ENCODE measurements at places on chromosomes 5 and 9. TPM values are rescaled to one million over a fixed set of nuclear protein-coding genes. Genes with fewer than 3 reads are reported as not detected.

TAF1L gene
- under 0.01 TPM for total RNA-seq

PTAR1 gene
- total RNA-seq = 63.6 TPM

SLC6A18 gene
- total RNA-seq = not detected

TMEM215 gene
- not detected for total RNA-seq

LOX gene
- 20.0 TPM for total RNA-seq

BTNL8 gene
- total RNA-seq = not detected

SUSD3 gene
- total RNA-seq = 0.94 TPM

CEL gene
- 0.32 TPM for total RNA-seq

ATP10B gene
- not detected for total RNA-seq

CTXN3 gene
- total RNA-seq = not detected

LRRTM2 gene
- 3.5 TPM for total RNA-seq

NUP155 gene
- total RNA-seq = 18.6 TPM

TEX48 gene
- not detected for total RNA-seq
